H1 (cell line): ENCODE measurements at places on chromosomes 13 and 19. TPM values are rescaled to one million over a fixed set of nuclear protein-coding genes. Genes with fewer than 3 reads are reported as not detected.

FPR3 gene
- total RNA-seq: not detected in 2 replicates

FGF21 gene
- 0.48 TPM in 1 of 2 replicates, not detected in the other for total RNA-seq

DNAJC3 gene
- 23.6 and 24.1 TPM in 2 replicates for total RNA-seq

MEF2B gene
- 2.8 and 4.1 TPM in 2 replicates for total RNA-seq

PPM1N gene
- 11.0 and 12.2 TPM in 2 replicates for total RNA-seq

CGB3 gene
- not detected in 2 replicates for total RNA-seq
